NCI-H226 (cell line): ENCODE measurements at places on chromosomes 12 and 14.

GRCh38 chr12:92558215-92558773 lies 144.5 kb upstream of the PLEKHG7 start:
- DNase-seq = no peak

GRCh38 chr12:98671459-98671858 lies 26.4 kb downstream of the APAF1 start:
- DNase-seq = peak; percentile 29

GRCh38 chr12:131672941-131673887 lies 37.7 kb upstream of the SFSWAP start:
- no peak for DNase-seq

DNA sequence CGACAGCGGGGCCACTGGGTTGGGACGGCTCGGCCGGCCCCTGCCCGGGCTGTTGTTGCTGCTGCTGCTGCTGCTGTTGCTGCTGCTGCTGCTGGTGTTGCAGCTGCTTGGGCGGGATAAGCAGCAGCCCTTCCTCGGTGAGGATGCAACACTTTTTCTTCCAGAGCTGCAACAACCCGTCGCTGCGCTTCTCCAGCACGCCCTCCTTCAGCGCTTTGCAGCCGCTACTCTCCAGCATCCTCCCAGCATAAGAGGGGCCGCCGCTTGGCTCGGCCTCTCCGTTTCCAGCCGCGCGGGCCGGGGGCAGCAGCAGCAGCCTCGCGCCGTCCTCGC lies 529 bp downstream of the PHLDA1 start:
- no peak for DNase-seq

DNA sequence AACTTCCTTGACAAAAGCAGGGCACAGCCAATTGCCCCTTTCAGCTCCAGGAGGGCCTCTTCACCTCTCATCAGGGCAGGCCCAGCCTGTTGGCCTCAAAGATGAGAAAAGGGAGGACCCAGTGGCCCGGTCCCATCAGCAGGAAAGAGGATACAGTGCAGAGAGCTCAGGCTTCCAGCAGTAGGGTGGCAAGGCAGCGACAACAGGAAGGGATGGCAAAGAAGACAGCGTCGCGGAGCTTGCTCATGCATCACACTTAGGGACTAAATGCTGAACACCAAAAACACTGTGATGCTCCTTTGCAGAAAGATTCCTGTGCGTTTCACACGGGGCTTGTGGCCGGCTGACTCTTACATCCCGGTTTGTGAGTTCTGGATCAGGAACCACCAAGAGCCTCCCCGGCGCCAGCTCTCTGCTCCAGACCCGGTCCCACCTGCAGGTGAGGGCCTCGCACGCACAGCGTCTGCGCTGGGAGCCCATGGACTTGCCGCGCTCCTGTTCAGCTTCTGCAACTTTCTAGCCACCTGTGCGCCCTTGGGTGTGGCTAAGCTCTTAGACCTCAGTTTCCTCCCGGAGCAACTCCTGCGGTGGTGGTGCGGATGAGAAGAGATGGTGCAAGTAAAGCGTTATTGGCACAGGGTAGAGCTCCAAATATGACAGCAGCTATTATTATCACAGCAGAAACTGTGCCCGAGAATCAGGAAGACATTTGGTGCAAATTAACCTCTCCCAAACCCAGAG lies 15.3 kb upstream of the BCL7A start:
- no peak for DNase-seq

GRCh38 chr14:73293782-73294781 lies 56.8 kb downstream of the PAPLN start:
- no peak for DNase-seq

DNA sequence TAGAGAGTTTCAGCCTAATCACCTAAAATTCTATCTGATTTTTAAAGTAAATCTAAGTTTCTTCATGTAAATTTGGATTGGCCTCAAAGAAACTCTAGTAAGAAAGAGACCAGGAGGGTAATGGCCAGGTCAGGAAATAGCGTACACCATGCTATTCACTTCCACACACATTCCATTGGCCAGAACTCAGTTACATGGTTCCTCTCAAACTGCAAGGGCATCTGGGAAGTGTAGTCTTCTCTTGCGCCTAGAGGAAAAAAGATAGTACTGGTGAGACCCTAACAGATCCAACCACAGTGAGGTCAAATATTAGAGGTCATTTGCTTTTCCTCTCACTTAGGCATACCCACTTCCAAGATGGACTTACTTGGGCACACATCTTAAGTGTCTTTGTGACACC lies 39.1 kb downstream of the MBIP start:
- no peak for DNase-seq

DNA sequence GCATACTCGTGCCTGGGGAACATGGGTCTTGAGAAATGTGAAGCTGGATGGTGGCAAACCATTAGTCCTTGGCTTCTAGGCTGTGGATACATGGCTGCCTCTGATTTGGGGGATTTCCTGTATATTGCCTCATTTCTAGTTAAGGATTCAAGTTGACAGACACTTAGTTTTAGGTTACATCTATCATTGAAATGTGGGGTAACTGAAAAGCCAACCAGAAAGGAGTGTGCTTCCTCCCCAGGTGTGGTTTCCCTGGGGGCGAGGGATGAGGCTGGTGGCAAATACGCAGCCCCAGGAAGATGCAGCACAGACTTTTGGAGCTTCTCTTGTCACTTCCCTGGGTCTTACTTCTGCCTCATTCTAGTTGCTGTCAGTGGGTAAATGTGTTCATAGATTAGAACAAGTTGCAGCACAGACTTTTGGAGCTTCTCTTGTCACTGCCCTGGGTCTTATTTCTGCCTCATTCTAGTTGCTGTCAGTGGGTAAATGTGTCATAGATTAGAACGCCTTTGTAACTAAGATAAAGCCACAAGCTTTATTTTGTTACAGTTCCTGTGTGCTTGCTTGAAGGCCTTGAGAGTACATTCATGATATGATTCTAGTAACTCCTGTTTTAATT lies 85.1 kb downstream of the BORCS5 start:
- DNase-seq = peak; percentile 43

DNA sequence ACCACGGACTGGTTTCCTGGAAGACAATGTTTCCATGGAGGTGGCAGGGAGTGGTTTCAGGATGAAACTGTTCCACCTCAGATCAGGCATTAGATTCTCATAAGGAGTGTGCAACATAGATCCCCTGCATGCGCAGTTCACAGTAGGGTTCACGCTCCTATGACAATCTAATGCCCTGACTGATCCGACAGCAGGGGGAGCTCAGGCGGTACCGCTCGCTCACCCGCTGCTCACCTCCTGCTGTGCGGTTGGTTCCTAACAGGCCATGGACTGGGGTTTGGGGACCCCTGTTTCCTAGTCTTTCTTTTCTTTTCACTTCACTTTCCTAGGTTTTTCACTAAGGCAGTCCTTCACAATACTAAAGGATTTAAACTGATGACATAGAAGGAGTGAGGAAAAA lies 39.6 kb downstream of the GUCY2C start:
- no peak for DNase-seq

DNA sequence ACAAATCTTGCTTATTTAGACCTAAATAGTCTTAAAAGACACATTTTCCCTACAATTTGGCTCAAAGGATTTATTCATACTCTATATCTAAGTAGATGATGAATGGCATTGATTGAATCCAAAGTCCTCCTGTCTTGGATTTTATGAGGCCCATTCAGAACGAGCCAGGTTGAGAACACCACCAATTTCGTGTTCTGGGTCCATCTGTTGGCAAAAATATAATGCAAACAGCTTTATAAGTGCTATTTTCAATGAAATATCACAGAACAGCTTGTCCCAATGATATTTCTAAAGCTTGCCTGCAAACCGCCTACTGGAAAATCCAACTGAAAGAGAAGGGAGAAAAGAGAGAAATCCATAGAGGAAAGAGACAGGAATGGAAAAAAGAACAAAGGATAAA lies 204.8 kb upstream of the GARIN6 start:
- DNase-seq = no peak

- no peak for DNase-seq
Measured at GRCh38 chr14:64915797-64916196, 1.5 kb downstream of the CHURC1 start.

DNA sequence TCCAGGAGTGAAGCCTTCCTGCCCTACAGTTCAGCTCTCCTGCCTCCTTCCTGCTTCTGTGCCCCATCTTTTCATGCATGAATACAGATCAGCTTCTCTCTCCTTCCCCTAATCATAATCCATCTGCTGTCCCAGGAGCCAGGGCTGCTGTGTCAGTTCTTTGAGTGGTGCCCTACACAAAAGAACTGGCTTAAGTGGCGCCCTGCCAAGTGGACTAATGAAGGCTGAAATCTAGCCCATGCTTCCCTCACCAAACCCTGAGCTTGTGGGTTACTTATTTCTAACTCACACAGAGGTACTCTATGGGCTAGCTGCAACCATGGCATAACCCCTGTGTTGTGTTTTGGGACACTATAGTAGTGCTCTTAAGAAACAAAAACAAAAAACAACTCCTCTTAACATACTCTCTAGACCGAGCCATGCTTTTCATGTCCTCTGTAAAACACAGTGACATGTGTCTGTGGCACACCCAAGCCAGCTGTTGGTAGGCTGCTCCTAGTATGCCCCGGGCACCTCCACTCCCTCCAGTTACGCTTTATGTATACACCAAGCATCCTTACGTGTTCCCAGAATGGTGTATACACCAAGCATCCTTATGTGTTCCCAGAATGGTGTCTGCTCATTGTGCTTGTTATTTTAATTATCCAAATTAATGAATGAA lies 19.3 kb upstream of the ETV6 start:
- DNase-seq = no peak

GRCh38 chr12:107134558-107134957 lies 41.2 kb upstream of the CRY1 start:
- DNase-seq = no peak

DNA sequence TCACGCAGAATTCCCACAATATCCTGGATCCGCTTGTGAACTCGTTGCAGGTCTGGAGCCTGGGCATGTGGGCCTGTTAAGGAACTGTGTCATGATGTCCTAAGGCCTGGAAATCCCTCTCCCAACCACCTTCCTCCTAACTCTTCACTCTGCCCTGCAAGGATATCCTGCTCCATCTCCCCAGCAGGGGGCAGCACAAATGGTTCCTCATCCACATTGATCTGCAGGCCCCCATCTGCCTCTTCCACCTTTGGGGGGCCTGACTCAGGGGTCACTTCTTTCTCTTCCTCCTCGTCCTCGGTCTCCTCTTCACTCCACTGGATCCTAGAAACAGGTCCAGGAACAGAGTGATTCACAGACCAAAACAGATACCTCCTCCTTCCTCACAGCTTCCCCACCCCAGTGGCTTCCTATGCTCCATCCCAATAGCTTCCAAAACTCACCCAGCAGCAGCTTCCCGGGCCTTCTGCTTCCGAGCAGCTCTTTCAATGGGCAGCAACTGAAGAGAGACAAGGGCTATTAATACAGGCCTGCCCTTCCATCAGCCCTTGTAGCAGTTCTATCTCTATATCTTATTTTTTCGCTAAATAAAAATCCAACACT lies 4.5 kb downstream of the NOP2 start:
- DNase-seq = no peak

GRCh38 chr12:1050059-1050707 lies 59.2 kb downstream of the ERC1 start:
- no peak for DNase-seq

- DNase-seq = no peak
Measured at GRCh38 chr14:53836551-53836950, 120.1 kb downstream of the BMP4 start.

DNA sequence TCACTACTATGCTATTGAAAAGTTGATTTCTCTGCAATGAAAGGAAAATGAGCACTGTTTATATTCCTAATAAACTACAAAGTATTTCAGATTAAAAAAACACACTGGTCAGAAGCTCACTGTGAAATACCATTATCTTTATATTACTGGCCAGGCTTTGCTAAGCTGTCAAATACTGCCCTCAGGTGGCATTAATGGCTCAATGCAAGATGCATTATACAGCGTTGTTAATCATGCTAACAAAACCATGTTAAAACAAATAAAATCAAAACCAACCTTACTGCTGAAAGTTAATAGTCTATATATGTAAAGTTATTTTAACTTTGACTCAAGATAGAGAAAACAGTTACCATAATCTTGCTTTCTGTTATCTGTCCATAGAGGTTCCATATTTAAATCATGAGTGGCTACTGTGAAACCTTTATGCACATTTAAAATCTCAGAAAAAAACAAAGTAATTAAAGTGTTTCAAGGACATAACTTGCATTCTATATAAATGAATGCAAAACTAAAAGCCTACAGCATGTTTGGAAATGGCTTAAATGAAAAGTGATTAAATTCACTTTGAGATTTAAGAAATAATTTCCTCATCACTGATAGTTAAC lies 121.7 kb downstream of the RALGAPA1 start:
- DNase-seq = peak; percentile 9

- no peak for DNase-seq
Measured at GRCh38 chr12:124592481-124593160, 25.2 kb upstream of the NCOR2 start.

- no peak for DNase-seq
Measured at GRCh38 chr12:113955109-113955970, 10.8 kb downstream of the RBM19 start.

DNA sequence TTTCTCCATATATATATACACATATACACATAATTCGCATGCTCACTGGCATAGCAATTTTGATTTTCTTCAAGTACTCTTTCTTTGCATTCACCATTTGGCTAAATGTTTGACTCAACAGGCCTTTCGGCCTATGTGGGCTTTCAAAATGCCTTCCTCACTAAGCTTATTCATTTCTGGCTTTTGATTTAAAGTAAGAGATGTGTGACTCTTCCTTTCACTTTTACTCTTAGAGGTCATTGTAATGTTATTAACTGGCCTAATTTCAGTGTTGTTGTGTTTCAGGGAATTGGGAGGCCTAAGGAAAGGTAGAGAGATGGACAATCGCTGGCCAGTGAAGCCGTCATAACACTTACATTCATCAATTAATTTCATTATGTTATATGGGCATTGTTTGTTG lies 14.5 kb upstream of the KLRD1 start:
- DNase-seq = no peak
